Epithelial cell of esophagus (primary cell): ENCODE measurements at places on chromosomes 16 and 17.

DNA sequence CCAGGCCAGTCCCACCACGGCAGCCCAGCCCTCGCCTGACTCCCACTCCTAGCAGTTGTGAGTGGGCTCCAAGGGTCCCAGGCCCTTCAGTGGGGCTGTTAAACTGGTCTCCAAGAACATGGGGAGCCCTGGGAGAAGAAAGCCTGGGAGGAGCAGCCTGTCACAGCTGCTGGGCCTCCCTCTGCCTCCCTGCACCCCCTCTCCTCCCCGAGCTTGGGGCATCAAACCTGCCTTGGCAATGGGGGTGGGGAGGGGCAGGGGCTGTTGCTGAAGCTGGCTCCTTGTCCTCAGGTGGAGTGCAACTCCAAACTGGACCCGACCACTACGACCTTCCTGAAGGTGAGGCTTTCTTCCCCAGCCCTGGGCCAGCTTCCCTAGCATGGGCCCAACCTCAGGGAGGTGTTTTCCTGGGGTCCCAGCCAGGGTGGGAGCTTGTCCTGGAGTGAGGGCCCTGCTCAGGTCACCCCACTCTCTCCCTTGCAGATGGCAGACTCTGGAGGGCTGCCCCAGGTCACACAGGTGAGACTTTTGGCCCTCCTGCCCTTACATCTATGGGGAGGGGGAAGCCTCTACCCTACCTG, 6.6 kb upstream of the SETD6 start:
- DNase-seq = no peak

GRCh38 chr17:11140043-11140442, 101.0 kb upstream of the SHISA6 start:
- DNase-seq = no peak

- peak; percentile 70 for DNase-seq
Measured at GRCh38 chr17:27609611-27610303, 21.2 kb upstream of the LGALS9 start.

DNA sequence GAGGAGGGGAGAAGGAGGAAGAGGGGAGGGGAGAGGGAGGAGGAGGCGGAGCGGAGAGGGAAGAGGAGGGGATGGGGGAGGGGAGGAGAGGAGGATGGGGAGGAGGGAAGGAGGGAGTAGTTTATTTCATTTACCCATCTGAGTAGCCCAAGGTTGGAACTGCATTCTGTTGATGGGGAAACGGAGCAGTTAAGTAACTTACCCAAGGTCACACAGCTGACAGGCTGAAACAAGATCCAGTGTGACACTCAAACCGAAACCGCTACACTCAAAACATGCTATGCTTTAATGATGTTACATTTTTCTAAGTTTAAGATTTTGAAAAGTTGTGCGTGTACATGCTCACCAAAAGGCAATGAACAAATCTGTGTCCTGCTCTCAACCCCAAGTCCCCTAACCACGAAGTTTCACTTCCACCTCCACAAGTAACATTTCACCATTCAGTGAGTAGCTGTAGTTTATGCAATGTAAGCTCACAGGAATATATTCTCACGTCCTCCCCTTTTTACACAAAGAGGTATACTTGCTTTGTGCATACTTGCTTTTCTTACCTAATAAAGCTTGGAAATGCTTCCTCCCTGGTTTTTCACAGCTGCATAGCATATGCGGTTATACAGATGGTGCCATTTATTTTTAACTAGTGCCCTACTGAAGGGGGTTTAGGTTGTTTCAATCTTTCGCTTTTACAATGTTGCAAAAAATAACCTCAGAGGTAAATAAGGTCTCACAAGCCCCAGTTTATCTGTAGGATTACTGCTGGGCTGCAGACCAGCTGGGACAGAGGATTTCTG, 275.3 kb downstream of the PARN start:
- peak; percentile 36 for DNase-seq

DNA sequence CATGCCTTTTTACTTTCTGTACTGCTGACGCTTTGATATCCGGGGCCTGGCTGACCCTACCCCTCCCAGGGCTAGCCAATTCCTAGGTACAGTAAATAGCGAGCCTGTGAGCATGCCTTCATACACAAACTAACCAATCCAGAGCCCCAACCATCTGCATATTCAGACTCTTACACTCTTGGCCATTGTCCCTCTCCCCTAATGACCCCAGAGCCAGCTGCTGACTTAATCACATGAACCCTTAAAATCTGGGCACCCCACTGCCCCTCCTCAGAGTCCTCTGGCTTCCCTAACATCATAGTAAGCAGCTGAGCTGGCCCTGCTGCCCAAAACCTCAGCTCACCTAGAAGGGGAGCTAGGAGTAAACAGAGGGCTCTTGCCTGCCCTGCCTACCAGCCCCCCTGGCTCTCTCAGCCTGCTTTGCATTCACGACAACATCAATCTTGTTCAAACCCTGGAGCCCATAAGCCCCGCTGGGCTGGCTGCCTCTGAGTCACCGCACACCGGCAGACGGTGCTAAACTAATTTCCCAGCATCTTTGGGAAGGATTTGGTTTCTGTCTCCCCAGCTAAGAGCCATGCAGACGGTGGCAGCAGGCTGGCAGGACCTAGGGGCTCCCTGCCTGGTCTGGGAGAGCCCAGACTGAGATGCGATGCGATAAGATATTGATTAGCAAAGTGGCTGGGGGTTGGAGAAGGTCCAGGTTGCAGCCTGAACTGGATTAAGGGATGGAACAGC, 63.2 kb downstream of the CLEC19A start:
- no peak for DNase-seq

DNA sequence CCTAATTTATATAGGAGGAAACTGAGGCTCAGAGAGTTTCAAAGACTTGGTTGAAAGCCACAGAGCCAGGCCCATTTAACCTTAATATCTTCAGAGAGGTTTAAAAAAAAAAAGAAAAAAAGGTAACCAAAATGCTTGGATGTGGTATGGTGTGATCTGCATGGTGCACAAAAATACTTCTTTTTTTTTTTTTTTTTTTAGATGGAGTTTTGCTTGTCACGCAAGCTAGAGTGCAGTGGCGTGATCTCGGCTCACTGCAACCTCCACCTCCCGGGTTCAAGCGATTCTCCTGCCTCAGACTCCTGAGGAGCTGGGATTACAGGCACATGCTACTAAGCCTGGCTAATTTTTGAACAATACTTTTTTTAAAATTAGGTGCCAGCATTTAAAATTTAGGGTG, 101.8 kb downstream of the XYLT1 start:
- DNase-seq = no peak

- peak; percentile 99 for DNase-seq
Measured at GRCh38 chr17:7856811-7857712, at the start of gene NAA38. Gene NAA38, minus strand, starts transcription at chr17:7857559. Its CDS starts 96 bp downstream, at chr17:7857463.

DNA sequence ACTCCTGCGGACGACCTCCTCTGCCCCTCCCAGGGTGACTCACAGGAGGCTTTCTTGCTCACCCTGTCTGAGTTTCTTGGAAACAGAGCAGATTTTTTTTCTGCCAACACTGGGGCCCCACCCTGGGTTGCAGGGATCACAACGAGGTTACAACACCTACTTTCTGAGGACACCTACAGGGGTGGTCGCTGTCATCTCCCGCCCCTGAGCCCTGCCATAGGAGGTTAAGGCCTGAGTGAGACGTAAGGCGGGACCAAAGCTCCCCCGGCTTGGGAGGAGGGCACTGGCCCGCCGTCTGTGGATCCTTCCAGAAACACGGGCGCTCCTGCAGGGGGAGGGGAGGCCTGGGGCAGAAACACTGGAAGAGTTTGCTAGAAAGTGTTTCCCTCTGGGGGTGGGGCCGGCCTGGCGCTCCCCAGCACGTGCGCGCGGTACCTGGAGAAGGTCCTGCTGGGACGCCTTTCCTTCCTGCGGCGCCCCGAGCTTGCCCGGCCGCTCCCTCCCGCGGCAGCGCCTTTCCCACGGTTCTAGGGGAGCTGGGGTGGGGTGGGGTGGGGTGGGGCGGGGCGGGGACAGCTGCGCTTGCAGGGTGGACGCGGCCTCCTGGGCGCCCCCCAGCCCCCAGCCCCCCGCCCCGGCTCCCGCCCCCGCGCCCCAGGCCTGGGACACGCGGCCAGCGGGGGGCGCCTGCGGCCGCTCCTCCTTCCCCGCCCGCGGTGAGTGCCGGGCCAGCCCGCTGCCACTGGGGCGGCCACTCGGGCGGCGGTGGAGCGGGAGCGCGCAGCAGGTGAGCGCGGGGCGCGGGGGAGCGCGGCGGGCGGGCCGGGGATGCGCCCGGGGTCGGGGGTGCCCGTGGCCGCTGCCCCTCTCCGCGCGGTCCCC, 20.7 kb upstream of the ADCY7 start:
- peak; percentile 92 for DNase-seq

- no peak for DNase-seq
Measured at GRCh38 chr17:33745047-33745760, 452.1 kb upstream of the ASIC2 start.

GRCh38 chr16:58105631-58106030, 23.6 kb downstream of the CFAP20 start:
- DNase-seq = no peak

DNA sequence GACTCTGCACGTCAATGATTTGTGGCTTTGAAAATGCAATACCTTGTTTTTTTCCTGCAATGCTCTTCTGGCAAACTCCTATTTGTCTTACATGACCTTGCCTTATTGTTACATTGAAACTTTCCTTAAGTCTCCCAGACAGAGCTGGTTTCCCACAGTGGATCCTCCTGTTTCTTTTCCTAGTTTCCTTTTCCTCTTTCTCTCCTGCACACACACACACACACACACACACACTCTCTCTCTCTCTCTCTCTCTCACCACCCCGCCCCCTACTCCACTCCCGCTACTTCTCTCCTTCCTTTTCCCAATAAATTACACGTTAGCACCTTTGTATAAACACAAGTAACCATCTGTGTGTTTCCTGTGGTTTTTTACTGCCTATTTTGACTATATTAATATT, 2.3 kb downstream of the ORC6 start:
- DNase-seq = peak; percentile 8

DNA sequence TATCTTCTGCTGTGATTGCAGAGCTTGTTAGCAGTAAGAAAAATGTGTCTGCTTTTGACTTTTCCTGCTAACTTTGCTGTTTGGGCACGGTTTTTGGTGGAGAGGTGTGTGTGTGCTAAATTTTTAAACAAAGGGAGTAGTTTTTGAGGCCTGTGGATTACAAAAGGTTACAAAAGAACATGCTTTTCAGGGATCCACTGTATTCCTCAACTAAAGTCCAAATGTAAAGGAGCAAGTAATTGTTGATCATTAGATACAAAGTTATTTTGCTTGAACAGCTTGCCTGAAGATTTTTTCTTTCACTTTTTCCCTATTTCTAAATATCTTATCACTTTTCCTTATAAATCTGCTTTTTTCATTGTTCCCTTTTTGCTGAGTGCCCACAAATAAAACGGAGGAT, 2.0 kb downstream of the KPNB1 start:
- DNase-seq = no peak

DNA sequence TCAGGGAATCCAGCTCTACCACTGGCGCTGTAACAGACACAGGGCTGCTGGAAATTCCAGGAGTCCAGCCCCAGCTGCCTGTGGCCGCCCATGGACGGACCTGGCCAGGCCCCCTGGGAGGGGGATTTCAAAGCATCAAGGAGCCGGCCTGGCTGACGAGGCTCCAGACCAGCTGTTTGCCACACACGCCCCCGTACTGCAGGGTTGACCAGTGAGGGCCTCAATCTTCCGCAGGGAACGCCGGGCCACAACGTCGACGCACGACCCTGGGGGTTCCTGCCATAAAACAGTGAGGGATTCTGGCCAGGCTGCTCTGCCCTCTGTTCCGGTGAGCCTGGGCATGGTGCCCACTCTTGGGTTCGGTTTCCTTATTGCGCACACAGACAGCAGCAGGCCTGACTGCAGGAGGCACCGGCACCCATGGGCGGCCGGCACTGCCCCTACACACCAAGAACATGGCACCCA, 3.7 kb downstream of the LMF1 start:
- DNase-seq = no peak

DNA sequence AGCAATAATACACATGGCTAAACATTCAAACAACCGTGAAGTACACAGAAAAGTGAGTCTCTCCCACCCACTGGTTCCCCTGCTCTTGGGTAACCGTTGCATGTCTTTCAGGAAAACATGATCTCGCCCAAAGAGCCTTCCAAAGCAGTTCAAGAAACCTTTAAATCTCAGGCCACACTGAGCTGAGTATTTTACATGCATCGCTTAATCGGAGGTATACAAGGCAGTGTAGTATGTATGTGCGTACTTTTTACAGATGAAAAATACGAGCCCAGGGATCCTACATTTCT, 741 bp upstream of the DEXI start:
- no peak for DNase-seq

- DNase-seq = no peak
Measured at GRCh38 chr17:2909846-2910234, 113.6 kb downstream of the RAP1GAP2 start.

- peak; percentile 90 for DNase-seq
Measured at GRCh38 chr16:58243528-58244004, 45.7 kb upstream of the CSNK2A2 start.

- peak; percentile 69 for DNase-seq
Measured at GRCh38 chr16:67260426-67261063, 11.8 kb downstream of the SLC9A5 start.

DNA sequence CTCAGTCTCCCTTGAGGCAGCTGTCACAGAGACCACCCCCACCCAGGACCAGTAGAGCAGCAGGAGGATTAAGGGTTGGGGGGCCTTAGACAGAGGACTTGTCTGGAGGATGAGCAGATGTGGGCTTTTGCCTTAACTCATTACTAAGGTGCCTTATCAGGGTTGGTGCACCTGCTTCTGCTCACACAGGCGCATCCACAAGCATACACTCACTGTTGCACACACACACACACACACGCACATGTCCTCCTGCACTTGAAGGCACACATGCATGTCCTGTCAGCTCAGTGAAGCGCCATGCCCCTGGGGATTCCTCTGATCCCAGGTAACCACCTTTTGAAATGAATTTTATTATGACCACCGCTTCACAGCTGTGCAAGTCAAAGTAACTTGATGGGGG, 1.2 kb downstream of the GFAP start:
- DNase-seq = no peak

DNA sequence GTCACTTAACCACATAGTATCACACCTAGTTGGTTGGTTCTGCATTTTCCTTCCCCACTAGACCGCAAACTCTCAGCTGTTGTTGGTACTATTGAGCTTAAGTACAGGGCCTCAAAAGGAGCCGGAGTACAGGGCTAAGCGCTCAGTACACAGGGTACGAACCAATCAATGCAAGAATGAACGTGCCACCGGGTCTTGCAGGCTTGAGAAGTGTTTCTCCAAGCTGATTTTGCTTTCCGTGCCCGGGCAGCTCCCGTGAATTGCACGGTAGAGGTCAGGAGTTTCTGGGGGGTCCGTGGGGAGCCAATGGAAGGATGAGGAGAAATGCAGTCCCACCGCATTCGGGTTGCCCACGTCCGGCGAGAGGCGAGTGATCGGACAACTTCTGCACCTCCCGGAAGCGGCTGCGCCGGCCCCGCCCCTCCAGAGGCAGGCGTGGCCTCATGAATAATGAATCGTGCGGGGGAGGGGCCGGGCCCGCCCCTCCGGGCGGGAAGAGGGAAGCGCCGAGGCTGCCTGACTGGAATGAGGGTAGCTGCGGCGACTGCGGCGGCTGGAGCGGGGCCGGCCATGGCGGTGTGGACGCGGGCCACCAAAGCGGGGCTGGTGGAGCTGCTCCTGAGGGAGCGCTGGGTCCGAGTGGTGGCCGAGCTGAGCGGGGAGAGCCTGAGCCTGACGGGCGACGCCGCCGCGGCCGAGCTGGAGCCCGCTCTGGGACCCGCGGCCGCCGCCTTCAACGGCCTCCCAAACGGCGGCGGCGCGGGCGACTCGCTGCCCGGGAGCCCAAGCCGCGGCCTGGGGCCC, at the start of gene SNTB2:
Gene SNTB2 (plus strand): TSS at position 523 of the 804 bp plus-strand sequence. CDS start 3 bp downstream, at position 526.
- DNase-seq = peak; percentile 91

GRCh38 chr17:75979705-75980187, 706 bp downstream of the TEN1 start:
- DNase-seq = peak; percentile 66

GRCh38 chr16:64952177-64952576, 169.7 kb downstream of the CDH11 start:
- DNase-seq = peak; percentile 18
